ENCODE measurements at places on chromosomes 1 and 21.

GRCh38 chr1:43878854-43879253 is 54.7 kb upstream of the ARTN start:
- H3K4me1 ChIP-seq, result peaks cover 6% of the 10 kb centered on the region
- DNase-seq, result no peak
- no peak overlapping the region for H3K4me3 ChIP-seq
- no peak overlapping the region for H3K27ac ChIP-seq
- no peaks in the 10 kb centered on the region for H3K36me3 ChIP-seq
- no peaks in the 10 kb centered on the region for H3K27me3 ChIP-seq

DNA sequence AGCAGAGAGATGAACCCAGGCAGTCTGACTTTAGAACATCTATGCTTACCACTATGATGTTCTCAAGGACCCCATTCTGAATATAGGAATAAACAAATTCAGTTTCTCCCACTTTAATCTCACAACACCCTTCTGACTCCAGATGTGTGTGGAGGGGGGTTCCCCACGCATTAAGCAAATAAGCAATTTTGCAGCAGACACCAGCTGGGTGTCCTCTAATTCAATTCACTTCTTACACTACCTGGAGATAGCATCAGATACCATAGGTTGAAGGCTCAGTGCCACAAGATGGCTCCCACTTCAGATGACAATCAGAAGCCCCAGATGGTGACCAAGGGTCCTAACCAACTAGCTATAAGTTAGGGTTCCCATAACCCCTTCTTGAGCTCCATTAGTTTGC is 30.3 kb upstream of the CEP350 start:
- H3K36me3 ChIP-seq, result no peaks in the 10 kb centered on the region
- DNase-seq, result no peak
- no peak overlapping the region for H3K4me3 ChIP-seq
- no peaks in the 10 kb centered on the region for H3K4me1 ChIP-seq
- no peak overlapping the region for H3K27ac ChIP-seq

- no peaks in the 10 kb centered on the region for H3K36me3 ChIP-seq
- no peak overlapping the region for H3K4me3 ChIP-seq
- no peaks in the 10 kb centered on the region for H3K27me3 ChIP-seq
- no peak for DNase-seq
Observed at GRCh38 chr21:16055014-16055413, 325.2 kb downstream of the USP25 start.

- no peak for DNase-seq
- peaks cover 5% of the 10 kb centered on the region for H3K4me1 ChIP-seq
- H3K27me3 ChIP-seq, result no peaks in the 10 kb centered on the region
- no peaks in the 10 kb centered on the region for H3K36me3 ChIP-seq
- H3K4me3 ChIP-seq, result no peak overlapping the region
Observed at GRCh38 chr1:168199056-168199455, 20.3 kb downstream of the TIPRL start.

DNA sequence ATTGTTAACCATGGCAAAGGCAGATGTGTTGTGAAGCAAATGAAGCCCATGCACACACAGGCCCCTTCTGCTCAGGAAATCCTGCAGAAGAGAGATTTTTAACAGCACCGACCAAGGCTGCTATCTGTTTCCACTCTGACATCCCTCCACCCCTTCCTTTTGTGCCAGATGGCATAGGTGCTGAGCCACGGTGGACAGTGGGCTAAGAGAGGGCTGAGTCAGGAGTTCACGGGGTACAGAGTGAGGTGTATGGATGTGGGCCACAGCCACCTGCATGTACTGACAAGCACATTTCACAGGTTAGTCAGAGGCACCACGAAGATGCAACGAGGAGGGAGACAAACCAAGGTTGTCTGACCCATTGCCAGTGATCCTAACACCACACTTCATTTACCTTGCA is 9.5 kb downstream of the RSPH1 start:
- no peaks in the 10 kb centered on the region for H3K36me3 ChIP-seq
- peaks cover 12% of the 10 kb centered on the region for H3K4me1 ChIP-seq
- H3K4me3 ChIP-seq, result no peak overlapping the region
- DNase-seq, result no peak
- H3K27ac ChIP-seq, result no peak overlapping the region

DNA sequence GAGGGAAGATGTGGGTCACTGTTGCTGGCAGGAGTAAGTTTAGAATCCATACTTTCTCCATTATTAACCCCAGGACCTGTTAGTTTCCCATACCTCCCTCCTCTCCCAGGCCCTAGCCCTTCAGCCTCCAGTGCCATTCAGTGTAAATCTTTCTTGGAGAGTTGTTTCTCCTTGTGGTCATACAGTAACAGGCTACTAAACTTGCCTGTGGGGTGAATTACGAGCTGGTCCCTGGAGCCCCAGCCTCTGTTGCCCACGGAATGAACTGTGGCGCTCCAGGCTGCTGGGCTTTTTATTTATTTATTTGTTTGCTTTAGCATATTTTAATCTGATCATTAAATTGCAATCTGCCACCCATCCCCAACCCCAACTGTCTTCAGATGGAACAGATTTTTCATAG is 305.2 kb downstream of the PBX1 start:
- no peaks in the 10 kb centered on the region for H3K36me3 ChIP-seq
- no peaks in the 10 kb centered on the region for H3K4me1 ChIP-seq
- no peak overlapping the region for H3K4me3 ChIP-seq
- DNase-seq, result no peak
- no peaks in the 10 kb centered on the region for H3K27me3 ChIP-seq

- no peak overlapping the region for H3K27ac ChIP-seq
- no peaks in the 10 kb centered on the region for H3K27me3 ChIP-seq
- no peaks in the 10 kb centered on the region for H3K36me3 ChIP-seq
Observed at GRCh38 chr21:29080454-29080941, 7.0 kb upstream of the CCT8 start.

GRCh38 chr1:26694638-26695355 is 1.0 kb upstream of the ARID1A start:
- no peak for DNase-seq
- peaks cover 34% of the 10 kb centered on the region for H3K4me1 ChIP-seq

- DNase-seq, result peak; percentile 92
- peaks cover 15% of the 10 kb centered on the region for H3K4me1 ChIP-seq
- peak within 1 kb of the TSS; percentile 79 for H3K27ac ChIP-seq
- peak within 1 kb of the TSS; percentile 43 for H3K4me3 ChIP-seq
- H3K36me3 ChIP-seq, result peaks cover 3% of the 10 kb centered on the region
- no peaks in the 10 kb centered on the region for H3K27me3 ChIP-seq
Observed at GRCh38 chr1:154955718-154956543, at the start of gene PBXIP1. PBXIP1 (minus strand) TSS chr1:154956099; CDS start chr1:154953721, 2,378 bp downstream.

GRCh38 chr1:97630281-97630680 is 290.6 kb downstream of the DPYD start:
- no peaks in the 10 kb centered on the region for H3K27me3 ChIP-seq
- H3K36me3 ChIP-seq, result no peaks in the 10 kb centered on the region
- H3K4me1 ChIP-seq, result peaks cover 9% of the 10 kb centered on the region
- H3K27ac ChIP-seq, result no peak overlapping the region
- no peak overlapping the region for H3K4me3 ChIP-seq

DNA sequence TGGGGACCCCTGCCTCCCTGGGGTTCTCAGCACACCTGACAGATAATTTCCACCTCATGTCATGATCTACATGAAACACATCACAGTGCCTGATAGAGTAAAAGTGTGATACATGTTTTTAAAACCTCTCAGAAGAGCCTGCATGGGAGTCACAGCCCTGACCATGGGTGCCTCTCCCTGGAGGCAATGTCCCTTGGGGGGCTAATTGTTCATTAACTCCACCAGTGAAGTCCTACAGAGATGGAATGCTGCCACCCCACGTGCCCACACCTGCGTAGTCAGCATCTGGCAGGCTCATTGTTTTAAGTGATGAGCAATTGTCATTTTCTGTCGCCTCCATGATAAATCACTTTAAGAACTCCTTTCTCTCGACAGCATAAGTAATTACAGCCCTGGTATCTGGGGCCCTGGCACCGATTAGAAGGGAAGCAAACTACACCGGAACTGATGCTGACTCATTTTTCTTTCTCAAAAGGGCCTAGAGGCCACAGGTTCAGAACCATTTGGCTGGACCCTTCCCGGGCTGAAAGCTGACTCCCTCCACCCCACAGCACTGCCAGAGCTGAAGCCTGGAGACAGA is 109.6 kb upstream of the GJB5 start:
- H3K4me1 ChIP-seq, result no peaks in the 10 kb centered on the region
- no peak overlapping the region for H3K4me3 ChIP-seq
- H3K36me3 ChIP-seq, result no peaks in the 10 kb centered on the region
- H3K27ac ChIP-seq, result no peak overlapping the region
- no peak for DNase-seq

DNA sequence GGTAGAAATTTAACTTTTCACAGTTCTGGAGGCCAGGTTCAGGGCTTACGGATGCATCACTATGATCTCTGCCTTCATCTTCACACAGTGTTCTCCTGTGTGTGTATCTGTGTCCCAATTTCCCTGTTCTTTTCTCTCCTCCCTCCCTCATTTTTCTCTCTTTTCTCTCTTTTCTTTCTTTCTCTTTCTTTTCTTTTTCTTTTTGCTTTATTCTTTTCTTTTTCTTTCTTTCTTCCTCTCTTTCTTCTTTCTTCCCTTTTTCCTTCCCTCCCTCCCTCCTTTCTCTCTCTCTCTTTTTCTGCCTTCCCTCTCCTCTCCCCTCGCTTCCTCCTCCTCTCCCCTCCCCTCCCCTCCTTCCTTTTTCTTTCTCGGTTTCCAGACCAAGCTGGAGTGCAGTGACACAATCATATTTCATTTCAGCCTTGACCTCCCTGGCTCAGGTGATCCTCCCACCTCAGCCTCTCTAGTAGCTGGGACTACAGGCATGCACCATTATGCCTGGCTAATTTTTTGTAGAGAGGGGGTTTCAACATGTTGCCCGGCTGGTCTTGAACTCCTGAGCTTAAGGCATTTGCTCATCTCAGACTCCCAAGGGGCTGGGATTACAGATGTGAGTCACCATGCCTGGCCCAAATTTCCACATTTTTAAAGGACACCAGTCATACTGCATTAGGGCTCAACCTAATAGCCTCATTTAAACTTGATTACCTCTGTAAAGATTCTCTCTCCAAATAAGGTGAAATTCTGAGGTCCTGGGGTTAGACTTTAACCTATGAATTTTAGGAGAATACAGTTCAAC is 115.9 kb downstream of the HUNK start:
- no peak for DNase-seq
- no peak overlapping the region for H3K4me3 ChIP-seq
- no peaks in the 10 kb centered on the region for H3K4me1 ChIP-seq
- no peak overlapping the region for H3K27ac ChIP-seq
- no peaks in the 10 kb centered on the region for H3K27me3 ChIP-seq

Data from Caco-2 (cell line).